Nephron progenitor cell (in vitro differentiated cells): ENCODE measurements at places on chromosomes 12 and 14.

GRCh38 chr12:118356809-118357256 lies 15.9 kb downstream of the TAOK3 start:
- DNase-seq, result no peak

GRCh38 chr12:121294151-121294889 lies 2.2 kb downstream of the CAMKK2 start:
- no peak for DNase-seq

DNA sequence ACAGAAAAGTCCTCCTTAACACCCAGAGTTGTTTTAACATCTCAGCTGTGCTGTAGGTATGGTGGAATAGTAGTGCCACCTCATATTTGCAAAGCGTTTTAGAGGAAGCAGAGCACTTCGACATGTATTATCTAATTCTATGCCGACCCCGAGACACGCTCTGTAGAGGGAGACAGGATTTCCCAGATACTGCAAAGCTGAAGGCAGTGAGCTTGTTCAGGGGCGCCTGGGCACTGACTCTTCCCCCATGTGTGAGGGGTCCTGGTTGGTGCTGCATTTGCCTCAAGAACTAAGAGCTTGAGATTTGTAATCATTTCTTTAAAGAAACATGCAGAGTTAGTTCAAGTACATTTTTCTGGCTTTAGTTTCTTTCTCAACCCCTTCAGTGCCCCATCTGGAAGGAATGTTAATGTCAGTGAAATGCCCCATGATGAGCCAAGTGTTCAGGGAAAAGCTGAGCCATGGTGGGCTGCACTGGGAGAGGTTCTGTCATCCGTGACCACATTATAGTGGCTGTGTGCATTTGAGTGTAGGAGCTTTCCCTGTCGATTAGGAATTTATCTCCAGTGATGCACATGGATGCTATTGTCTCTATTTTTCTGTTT lies 66.3 kb downstream of the MBIP start:
- DNase-seq, result peak; percentile 30

DNA sequence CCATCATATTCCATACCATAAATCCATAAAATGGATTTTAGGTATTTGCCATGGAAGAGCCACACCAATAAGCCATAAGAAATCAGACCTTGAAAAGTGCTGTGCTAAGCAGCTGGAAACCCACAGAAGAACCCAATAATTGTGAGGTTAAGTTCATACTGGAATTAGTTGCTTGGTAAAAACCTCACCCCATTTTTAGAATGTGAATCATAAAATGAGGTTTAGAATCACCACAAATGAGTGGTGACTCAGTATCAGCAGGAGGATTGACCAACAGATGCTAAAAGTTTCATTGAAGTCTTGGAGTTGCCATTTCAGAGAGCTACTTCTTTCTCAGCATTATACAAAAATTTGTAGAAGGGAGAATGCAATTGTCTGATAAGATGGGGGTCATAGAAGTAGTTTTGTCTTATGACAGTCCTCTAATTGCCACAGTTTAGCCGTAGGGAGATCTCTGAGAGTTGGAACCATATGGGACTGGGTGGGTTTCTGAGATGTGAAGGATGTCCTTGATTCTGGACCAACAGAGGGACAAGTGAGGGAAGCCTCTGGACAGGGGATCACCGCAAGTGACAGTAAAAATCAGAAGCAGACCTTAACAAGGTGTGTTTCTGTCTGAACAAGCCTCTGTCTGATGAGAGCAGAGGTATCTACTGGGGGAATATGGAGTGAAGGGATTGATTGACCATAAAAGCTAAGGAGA lies 1.4 kb upstream of the STON2 start:
- no peak for DNase-seq

DNA sequence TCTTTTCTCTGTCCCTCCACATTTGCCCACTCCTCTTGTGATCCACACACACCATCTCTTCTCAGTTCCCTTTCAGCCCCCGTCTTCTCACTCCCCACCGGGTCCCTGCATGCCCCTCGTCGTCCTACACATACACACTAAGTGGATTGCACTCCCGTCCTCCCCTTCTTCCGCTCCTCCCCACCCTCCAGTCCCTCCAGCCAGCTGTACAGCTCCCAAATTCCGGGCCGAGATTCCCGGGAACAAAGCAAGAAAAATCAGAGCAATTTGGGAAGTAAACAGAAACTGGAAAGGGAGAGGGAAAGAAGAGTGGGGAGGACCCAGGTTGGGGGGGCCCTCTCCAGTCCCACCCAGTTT lies 282 bp upstream of the IGFBP6 start:
- DNase-seq, result no peak

DNA sequence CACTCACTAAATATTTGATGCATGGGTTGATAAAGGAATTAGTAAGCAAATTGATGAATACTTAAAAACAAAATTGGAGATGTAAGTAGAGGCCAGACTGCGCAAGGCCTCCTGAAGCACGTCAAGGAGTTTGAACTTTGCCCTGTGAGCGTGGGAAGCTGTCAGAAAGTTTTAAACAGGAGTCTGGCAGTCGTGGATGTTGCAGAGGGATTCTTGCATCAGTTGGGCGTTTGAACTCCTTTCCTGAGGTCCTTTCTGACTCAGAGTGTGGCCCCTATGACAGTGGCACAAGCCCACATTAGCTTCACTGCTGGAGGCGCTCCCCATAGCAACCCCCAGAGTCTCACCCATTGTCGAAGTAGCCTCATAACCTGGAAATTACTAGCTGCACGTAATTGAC lies 17.9 kb upstream of the IL22 start:
- no peak for DNase-seq

DNA sequence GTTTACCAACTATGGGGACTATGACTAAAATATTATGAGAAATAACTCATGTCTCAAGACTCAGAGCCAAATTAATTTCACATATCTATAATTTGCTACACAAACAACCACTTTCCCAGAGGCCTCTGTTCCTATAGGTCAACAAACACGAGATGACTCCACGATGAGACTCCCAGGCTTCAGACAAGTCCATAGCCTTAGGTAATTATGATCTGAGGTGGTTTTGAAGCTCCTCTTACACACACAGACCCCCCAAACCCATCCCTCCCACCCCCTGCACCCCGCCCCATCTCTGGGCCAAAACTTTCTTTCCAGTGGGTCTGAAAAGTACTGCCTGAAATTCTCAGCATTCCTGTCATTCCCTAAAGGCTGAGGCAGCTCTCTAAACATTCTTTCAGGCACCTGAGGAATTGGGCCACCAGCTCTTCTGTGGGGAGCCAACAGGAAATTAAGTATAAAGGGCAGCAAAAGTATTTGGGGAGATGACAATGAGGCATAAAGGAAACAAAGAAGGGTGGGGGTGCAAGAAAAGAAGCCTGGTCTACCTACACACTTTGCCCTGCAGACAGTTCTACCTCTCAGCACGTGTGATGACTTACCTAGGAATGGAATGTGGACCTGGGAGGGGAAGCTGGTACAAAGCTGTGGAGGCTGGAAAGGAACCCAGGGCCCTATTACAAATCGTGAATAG lies 143.6 kb downstream of the PAWR start:
- DNase-seq, result peak; percentile 16

DNA sequence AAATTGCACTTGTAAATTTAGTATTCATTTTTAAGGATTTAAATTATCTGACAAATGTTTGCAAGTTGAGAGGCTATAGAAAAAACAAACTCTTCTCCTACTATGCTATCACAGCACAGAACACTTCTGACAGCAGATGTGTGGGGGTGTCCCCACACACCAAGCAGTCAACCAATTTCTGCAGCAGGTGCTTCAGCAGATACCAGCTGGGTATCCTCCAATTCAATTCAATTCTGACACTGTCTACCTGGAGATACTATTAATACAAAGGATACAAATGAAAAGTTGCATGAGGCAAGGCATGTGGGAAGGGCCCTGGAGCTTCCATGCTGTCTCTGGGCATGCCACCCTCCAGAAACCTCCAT lies 35.1 kb downstream of the PCNX1 start:
- no peak for DNase-seq

GRCh38 chr14:95869776-95870175 lies 6.9 kb upstream of the TUNAR start:
- no peak for DNase-seq

DNA sequence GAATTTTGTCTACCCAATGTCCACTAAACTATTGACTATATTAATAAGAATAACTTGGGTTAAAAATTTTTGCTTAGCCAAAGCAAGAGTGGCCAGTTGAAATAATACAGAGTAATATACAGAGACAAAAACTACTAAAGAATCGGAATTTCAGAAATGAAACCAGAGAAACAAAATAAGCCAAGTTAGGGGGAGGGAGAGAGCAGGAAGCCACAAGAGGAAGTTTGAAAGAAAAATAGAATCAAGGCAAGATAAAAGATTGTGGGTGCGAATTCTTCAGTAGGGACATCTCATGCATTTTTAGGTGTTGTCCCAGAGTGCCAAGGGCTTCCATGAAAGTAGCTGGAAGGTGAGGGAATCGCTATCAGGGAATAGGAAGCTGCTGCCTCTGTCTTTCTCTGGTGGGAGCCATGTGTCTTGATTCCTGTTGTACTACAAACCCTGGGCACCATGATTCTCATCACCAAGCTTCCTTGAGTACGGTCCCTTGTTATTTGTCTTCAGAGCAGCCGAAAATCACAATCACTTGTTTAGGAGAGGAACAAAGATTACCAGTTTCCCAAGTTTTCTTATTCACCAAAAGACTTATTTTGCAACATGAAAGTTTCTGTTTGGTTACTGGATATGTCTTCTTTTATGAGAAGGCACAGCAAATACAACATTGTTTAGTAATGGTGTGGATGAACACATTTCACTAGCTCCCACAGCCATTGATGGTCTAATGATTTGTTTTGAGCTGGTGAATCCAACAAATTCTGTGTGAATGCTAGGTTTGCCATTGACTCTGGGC lies 16.7 kb downstream of the NEUROD4 start:
- no peak for DNase-seq

- DNase-seq, result no peak
These were observed 22.4 kb downstream of the NFYB start for GRCh38 chr12:104115587-104115975.

- no peak for DNase-seq
These were observed 135.7 kb downstream of the PTPRO start for GRCh38 chr12:15458008-15458407.

DNA sequence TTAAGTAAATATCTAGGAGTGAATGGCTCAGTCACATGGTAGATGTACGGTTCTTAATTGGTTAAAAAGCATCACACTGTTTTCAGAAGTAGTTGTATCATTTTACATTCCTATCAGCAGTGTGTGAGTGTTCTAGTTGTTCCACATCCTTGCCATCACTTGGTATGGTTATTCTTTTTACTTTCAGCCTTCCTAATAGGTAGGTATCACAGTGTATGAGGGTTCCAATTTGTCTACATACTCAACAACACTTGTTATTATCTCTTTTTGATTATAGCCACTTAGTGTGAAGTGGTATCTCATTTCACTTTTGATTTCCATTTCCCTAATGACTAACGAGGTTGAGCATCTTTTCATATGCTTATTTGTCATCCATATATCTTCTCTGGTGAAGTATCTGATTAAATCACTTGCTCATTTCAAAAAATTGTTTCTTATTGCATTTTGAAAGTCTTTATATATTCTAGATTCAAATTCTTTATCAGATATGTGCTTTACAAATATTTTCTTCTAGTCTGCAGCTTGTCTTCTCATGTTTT lies 3.5 kb upstream of the SPRYD3 start:
- DNase-seq, result no peak

DNA sequence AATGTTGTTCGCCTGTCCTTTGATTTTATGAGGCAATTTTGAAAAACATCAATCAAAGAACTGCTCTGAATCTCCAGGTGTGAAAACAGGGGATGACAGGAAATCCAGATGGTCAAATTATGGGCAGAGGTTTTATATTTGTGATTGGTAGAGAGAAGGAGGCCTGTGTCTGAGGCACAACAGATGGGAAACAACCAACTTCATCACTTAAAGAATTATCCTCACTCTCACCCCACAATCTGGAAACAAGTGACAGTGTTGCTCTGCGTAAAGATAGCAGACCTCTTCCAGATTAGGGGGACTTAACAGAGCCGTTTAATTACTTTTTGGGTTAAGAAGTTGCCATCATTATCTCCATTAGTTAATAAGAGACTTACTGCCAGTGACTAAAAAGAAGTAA lies 64.1 kb upstream of the EGLN3 start:
- DNase-seq, result no peak

- DNase-seq, result no peak
These were observed 368.0 kb downstream of the FUT8 start for GRCh38 chr14:65780566-65780965.

GRCh38 chr12:131834798-131835615 lies 6.8 kb downstream of the MMP17 start:
- DNase-seq, result no peak

GRCh38 chr12:41908206-41908605 lies 236.5 kb downstream of the GXYLT1 start:
- no peak for DNase-seq

DNA sequence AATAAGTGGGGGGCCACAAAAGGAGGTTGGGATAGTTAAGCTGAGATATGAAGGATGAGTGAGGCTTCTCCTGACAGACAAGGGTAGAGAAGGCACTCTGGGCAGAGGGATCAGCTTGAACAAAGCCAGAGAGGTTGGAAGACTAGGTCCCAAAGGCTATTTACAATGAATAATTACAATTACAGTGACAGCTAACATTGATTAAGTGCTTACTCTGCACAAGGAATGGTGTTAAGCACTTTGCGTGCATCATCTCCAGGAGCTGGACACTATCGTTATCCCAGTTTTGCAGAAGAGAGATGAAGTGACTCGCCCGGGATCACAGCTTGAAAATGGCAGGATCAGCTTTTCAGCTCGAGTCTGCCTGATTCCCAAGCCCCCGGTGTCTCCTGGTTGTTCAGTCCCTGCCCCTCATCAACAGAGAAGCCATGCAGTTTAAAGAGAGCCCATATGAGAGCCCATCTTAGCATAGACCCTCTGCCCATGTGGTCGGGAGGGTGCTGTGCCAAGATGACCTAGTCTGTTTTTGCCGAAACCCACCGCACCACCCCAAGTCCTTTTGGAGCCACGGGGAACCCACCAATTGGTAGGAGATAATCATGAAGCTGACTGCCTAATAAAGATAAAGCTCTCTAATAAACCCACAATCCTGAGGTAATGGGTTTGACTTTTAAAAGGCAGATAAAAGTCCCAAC lies 89.9 kb upstream of the HSPB8 start:
- DNase-seq, result no peak

GRCh38 chr14:74085828-74086227 lies 1.1 kb downstream of the LIN52 start:
- DNase-seq, result no peak

- DNase-seq, result no peak
These were observed 354.7 kb upstream of the TMTC1 start for GRCh38 chr12:30138483-30138882.

- no peak for DNase-seq
These were observed 33.5 kb downstream of the KIF26A start for GRCh38 chr14:104171895-104172294.

- no peak for DNase-seq
These were observed 2.3 kb downstream of the PYM1 start for GRCh38 chr12:55925371-55925770.

GRCh38 chr12:70933133-70933532 lies 12.6 kb upstream of the PTPRR start:
- DNase-seq, result no peak

GRCh38 chr12:69062621-69063237 lies 129.8 kb upstream of the CPM start:
- no peak for DNase-seq
